NCI-H2081 treated with DMSO at 0.1 percent for 48 hours (cell line): ENCODE measurements at places on chromosomes 4 and X.

- DNase-seq, result no peak
Observed at GRCh38 chr4:123599061-123599919, 202.7 kb downstream of the SPRY1 start.

DNA sequence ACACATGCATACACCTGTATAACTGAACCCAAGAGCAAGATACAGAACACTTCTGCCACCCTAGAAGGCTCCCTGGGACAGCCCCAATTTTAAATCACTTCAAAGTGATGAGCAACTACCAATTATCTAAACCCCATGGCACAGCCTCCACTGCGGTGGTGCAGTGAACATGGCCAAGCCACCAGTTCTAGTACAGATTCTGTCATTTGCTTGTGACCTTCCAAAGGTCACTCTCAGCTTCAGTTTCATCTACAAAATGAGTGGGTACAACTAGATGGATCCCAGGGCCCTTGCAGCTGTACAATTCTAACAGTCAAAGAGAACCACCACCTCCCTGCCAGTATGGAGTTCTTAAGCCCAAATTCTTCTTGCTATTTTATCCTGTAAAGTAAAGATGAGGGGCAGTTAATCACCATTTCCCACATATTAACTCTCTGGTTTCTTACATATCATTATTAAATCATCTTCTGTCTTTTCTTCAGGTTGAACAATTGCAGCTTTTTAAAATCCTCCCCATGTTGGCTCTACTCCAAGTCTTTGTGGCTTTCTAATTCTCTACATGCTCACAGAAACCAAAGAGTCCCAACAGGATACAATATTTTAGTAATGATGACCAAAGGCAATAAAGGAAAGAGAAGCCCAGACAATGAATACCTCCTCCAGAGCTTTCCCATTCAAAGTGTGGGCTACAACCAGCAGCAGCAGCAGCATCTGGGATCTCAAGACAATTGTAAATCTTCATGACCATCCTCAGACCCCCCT lies 39.0 kb upstream of the GPM6B start:
- no peak for DNase-seq

DNA sequence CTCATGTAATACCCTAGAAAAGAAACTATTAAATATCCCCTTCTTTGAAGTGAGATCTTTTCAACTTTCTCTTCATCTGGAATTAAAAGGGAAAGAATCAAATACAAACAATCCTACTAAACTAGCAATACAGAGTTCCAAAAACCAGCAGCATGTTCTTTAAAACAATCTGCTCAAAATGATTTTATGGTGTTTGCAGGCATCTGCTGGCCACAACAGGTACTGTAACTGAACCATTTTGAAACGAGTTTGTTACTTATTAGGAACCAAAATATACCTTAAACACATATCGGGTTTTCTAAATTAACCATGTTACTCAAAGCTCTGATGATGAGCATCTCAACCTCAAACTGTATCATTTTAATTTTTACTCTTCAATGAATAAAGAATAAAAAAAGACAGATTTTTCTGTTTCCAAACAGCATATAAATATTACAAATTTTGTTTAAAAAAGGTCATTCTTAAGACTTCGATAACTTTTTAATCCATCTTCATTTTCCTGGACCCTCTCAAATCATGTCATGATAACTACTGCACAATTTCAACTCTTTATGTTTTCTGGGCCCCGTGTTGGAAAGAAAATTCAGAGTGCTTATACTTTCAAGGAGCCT lies 56.5 kb downstream of the ARAP2 start:
- no peak for DNase-seq

- DNase-seq, result no peak
Observed at GRCh38 chr4:52788806-52789205, 37.6 kb upstream of the ERVMER34-1 start.

GRCh38 chr4:186946682-186947294 lies 223.1 kb upstream of the FAT1 start:
- DNase-seq, result no peak

- DNase-seq, result no peak
Observed at GRCh38 chrX:39750256-39750790, 347.4 kb downstream of the BCOR start.

GRCh38 chr4:70902577-70903290 lies 565 bp downstream of the MOB1B start:
- no peak for DNase-seq

DNA sequence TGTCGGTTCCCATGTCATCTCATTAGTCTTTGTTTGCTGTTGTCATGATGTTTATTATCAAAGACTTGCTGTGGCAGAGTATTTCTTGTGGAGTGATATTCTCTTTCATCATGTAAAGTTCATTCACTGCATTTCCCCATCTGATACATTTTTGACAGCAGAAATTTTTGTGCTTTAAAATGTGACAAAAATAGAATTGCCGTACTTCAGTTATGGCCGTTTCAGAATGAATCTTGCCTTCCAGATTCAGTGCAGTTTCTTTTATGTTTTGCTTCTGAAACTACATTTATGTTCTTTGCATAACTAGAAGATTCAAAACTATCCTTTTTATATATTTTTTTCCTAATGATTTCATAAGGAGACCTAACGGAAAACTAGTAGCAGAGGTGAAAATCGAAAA lies 10.0 kb downstream of the CSTF2 start:
- no peak for DNase-seq

GRCh38 chr4:41734371-41734770 lies 14.2 kb downstream of the PHOX2B start:
- DNase-seq, result no peak

DNA sequence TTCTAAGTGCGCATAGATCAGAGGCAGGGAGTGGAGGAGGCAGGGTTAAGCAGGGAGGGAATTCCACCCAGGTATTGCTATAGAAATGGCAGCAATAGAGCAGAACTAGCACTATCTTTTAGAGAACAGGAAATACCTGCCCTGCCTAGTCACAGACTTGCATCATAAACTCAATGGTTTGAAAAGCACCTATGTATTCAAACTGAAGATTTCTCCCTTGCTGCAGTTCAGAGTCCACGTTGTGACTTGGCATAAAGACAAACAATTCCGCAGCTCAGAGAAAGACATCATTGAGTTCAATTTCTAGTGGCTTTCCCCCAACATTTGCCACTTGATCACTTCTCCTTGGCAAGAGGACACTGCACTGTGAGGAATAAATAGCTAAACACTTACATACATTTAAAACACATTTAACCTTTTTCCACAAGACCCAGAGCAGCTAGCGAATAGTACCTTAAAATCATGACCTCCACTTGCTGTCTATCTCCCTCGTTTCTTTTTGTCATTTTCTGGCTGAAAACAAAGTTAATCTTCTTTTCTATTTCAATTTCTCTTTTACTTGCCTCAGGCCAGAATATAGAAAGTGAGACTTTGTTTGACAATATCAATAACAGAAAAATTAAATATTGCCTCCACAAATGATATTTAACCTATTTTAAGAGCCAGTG lies 42.4 kb downstream of the SLC7A11 start:
- DNase-seq, result no peak

DNA sequence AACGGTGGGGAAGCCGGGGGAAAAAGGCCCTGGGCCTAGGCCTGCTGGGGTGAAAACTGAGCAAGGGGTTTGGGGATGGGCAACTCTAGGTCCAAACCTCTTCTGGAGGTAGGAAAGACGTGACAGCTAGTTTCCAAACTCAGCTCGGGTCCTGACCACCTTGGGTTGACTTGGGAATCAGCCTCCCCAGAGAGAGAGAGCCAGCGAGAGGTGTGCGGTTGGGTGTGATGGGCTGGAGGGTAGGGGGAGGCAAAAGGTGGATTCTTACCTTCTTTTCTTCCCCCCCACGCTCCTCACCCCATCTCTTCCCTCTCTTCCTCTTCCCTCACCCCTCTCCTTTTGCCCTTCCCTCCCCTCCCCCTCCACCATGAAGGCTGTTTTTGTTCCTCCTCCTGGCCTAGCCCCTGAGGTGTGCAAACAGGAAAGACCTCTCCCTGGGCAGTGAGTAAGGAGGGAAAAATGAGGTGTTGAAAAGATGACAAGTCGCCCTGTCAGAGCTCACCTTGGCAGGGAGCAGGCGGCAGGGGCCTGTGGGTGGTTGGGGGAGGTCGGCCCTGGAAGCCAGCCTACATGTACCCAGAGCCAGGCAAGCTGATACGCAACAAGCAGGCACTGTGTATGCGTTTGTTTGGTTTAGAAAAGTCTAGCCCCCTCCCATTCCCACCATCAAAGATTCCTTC lies 14.8 kb downstream of the PJA1 start:
- DNase-seq, result no peak

- DNase-seq, result no peak
Observed at GRCh38 chrX:35444671-35445355, 353.3 kb upstream of the MAGEB16 start.

DNA sequence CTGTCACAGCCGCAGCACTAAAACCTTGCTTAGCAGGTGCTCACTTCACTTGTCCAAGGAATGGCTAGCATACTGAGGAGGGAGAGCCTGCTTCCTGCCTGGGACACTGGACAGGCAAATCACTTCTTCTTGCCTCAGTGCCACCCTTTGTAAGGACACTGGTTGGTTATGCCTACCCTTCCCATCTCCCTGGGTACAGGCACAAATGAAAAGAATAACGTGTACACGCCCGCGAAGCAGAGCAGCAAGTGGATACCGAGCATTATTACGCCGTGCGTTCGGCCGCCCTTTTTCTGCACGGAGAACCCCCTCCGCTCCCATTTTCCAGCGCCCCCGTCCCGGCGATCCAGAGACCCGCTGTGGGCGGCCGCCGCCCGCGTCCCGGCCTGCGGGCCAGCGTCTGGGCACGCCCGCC lies 338 bp upstream of the KLHL2 start:
- DNase-seq, result no peak

DNA sequence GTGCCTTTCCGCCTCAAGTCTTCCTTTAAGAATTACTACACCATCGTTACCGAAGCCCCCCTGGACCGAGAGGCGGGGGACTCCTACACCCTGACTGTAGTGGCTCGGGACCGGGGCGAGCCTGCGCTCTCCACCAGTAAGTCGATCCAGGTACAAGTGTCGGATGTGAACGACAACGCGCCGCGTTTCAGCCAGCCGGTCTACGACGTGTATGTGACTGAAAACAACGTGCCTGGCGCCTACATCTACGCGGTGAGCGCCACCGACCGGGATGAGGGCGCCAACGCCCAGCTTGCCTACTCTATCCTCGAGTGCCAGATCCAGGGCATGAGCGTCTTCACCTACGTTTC lies 2.2 kb downstream of the PCDH10 start:
- DNase-seq, result no peak

GRCh38 chr4:120215350-120215749 lies 148.7 kb upstream of the MAD2L1 start:
- DNase-seq, result no peak

DNA sequence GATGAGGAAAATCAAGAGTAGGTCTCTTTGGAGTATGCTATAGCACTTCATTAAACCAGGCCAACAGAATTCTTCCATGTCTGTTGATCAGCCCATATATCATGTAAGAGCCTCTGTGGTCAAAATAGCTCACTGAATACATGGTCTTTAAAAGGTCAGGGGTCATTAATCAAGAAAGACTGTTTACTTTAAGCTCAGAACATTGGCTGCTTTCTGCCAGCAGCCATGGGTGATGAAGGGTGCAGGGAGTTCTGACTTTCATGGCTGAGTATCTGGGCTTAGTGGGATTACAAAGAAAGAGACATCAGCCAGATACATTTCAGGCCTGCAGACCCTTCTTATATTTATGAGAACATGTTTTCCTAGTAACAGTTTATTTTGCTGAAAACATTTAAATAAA lies 7.1 kb upstream of the C4orf54 start:
- no peak for DNase-seq

DNA sequence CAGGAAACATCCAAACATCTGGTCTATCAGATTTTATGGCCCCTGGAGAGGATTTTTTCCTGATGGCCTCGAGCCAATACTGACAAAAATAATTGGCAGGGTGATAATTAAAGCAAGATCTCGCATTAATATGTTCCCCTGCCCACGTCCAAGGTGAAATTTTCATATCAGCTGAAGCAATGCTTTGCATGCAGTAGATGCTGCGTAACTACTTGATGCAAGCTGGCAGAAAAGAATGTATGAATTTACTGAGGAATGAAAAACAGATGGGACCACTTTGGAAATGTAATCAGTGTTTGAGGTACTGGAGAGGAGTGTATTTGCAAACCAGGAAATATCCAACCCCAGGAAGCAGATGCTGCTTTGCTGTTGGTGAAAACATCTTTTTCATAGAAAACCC lies 36.8 kb upstream of the REST start:
- peak; percentile 44 for DNase-seq

DNA sequence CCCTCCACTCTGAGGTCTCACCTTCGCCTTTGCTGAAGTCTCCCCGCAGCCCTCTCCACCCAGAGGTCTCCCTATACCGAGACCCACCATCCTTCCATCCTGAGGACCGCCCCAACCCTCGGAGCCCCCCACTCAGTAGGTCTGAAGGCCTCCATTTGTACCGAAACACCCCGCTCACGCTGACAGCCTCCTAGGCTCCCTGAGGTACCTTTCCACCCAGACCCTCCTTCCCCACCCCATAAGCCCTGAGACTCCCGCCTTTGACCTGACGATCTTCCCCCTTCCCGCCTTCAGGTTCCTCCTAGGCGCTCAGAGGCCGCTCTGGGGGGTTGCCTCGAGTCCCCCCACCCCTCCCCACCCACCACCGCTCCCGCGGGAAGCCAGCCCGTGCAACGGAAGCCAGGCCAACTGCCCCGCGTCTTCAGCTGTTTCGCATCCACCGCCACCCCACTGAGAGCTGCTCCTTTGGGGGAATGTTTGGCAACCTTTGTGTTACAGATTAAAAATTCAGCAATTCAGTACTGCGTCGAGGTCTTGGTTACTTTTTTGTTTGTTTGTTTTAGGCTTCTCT lies 5.0 kb downstream of the SOD3 start:
- no peak for DNase-seq

DNA sequence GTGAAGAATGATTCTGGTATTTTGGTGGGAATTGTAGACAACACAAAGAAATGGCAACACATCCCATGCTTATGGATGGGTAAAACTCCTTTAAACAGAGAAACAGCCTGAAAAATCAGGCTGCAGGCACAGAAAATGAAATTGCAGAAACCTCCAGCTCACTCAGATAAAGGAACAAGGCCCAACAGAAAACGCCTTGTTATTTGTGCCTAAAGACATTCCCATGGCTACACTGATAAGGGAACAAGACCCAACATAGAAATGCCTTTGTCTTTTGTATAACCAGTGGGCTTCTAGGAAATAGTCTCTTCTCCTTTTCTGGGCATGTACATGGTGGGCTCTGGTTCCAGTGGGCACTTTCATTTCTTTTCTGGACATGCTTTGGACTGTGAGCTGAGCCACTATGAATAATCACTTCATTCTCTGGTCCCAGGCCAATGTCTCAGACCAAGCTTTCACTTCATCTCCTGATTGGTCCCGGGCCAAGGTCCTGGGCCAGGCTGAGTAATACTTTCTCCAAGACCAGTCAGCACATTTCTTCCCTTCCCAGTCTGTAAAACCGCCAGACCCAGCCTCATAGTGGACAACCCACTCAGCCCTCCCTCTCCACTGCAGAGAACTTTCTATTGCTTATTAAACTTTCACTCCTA lies 160.5 kb downstream of the TBX22 start:
- DNase-seq, result no peak

DNA sequence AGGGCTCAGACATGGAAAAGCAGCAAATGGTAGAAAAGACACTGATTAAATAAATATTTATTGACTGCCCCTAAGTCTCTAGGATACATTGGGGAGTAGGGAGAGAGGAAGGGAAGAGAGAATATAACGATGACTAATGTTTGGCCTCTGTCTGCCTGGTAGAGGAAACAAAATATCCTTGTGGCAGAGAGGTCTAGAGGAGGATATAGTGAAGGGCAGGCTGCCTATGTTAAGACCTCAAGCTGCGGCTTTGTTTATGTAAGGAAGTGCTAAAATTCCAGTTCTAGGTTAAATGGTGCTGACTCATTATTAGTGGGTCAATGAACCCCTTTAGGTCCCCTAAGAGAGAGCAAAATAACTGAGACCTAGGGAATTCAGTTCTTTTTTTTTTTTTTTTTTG lies 427.3 kb upstream of the FTHL17 start:
- no peak for DNase-seq

GRCh38 chr4:131061734-131062133 lies 1965.8 kb downstream of the C4orf33 start:
- DNase-seq, result no peak
